Camera-type eye (tissue), 1 donor: ENCODE measurements at places on chromosomes 16 and 17. TPM values are rescaled to one million over a fixed set of nuclear protein-coding genes. Genes with fewer than 3 reads are reported as not detected.

The LYZL6 gene
- total RNA-seq = not detected

The LGALS9 gene
- 7.1 TPM for total RNA-seq

The GP1BA gene
- 0.22 TPM for total RNA-seq

The JPH3 gene
- 12.0 TPM for total RNA-seq

The TMIGD1 gene
- total RNA-seq = not detected

The ZNF207 gene
- 302 TPM for total RNA-seq

The ZPBP2 gene
- total RNA-seq = not detected

The PTGES3L gene
- 4.0 TPM for total RNA-seq

The GCGR gene
- total RNA-seq = 0.27 TPM

The APOH gene
- not detected for total RNA-seq

The PIRT gene
- 1.3 TPM for total RNA-seq

The CISD3 gene
- total RNA-seq = 1.9 TPM

The HS3ST3A1 gene
- total RNA-seq = 22.7 TPM

The CAPNS2 gene
- 6.1 TPM for total RNA-seq

The TMEM238L gene
- not detected for total RNA-seq

The GNG13 gene
- 3.8 TPM for total RNA-seq

The CCL14 gene
- 0.60 TPM for total RNA-seq

The KRT20 gene
- not detected for total RNA-seq

The DPEP1 gene
- 1.0 TPM for total RNA-seq

The KRT31 gene
- not detected for total RNA-seq

The PPP1R27 gene
- total RNA-seq = not detected

The NRN1L gene
- 5.0 TPM for total RNA-seq

The RCVRN gene
- 165 TPM for total RNA-seq

The IGF2BP1 gene
- total RNA-seq = 12.0 TPM

The NOG gene
- total RNA-seq = 10.2 TPM

The PRSS33 gene
- total RNA-seq = 2.9 TPM

The WIPI1 gene
- 39.4 TPM for total RNA-seq

The NPIPA3 gene
- total RNA-seq = 1.0 TPM

The CTRB2 gene
- not detected for total RNA-seq

The CACNG3 gene
- total RNA-seq = 4.6 TPM

The CLEC19A gene
- total RNA-seq = 29.2 TPM

The SLC2A4 gene
- 5.4 TPM for total RNA-seq

The MYH1 gene
- 3.8 TPM for total RNA-seq

The SCGB1C2 gene
- not detected for total RNA-seq

The SLC12A3 gene
- not detected for total RNA-seq
